Caudate nucleus (tissue), 63 donors: ENCODE measurements at places on chromosomes 1 and 21.

DNA sequence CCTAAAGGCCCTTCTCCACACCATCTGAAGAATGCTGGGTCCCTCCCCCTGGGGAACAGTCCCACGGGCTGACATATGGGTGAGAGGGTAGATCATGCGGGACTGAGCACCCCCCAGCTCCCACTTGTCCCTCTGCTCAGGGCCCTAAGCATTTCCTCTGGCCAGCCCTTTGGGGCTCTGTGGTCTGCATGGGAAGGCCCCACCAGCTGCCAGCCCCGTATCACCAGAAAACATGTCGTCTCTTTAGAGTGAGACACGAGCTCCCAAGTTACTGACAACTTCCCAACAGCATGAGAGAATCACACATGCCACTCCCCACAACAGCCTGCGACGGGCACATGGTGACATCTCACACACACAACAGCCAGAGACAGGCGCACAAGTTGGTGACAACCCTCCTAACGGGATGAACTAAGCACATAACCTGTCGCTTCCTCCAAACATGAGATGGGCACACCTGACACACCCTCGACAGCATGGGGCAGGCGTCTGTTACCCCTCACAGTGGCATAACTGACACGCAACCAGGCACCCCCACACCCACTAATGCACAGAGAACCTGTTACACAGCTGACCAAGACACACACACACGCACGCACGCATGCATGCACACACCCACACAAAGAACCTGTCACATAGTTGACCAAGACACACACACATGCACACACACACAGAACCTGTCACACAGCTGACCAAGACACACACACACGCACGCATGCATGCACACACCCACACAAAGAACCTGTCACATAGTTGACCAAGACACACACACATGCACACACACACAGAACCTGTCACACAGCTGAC, 41.2 kb downstream of the AHDC1 start:
- no peak for DNase-seq

- DNase-seq: no peak
Observed at GRCh38 chr21:31946231-31946630, 73.4 kb downstream of the HUNK start.

DNA sequence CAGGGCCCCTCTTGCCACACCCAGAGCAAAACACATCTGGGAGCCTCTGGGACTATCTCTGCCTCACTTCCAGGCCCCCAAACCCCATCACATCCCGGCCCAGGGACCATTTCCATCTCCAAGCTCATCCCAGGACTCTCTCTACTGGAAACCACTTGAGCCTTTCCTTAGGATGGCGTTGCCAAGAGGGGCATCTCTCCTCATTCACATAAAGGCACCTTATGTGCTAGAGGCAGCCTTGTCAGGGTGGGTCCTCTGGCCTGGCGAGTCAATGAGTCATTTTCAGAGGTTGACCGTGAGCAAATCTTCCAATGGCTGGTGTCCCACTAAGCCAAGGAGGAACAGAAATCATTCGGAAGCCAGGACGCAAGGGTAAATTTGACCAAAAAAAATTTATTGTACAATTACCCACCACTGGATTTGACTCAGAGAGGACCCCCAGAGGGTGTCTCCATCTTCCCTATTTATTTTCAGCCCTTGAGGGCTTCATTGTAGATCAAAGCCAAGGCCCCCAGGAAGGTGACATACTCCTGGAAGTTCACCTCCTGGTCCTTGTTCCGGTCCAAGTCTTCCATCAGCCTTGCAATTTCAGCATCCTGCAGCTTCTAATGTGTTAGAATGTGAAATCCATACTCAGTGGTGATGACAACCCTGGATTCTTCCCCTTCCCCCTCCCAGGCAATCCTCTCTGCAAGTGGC, 1.4 kb downstream of the S100A6 start:
- DNase-seq: no peak

DNA sequence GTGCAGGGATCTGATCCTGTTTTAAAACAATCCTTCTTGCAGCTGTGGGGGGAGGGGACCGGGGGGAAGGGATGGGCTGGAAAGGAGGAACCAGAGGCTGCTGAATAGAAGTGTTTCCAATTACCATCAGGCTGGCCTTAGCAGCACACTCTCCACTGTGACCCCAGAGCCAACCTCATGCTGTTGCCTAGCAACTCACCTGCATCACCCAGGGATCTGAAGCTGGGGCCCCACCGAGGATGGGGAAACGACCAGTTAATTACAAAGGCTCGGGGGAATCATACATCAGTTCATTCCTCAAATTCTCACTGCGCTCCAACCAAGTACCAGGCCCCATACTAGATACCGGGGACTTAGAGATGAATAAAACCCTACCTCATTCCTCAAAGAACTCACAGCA, 11.9 kb upstream of the GPX7 start:
- DNase-seq: no peak

- no peak for DNase-seq
Observed at GRCh38 chr1:158978730-158979129, 31.0 kb upstream of the IFI16 start.

GRCh38 chr21:26637201-26637745, 64.2 kb upstream of the CYYR1 start:
- DNase-seq: no peak
